ENCODE measurements at places on chromosomes 7 and 10. TPM values are rescaled to one million over a fixed set of nuclear protein-coding genes. Genes with fewer than 3 reads are reported as not detected.

The ANKRD1 gene
- 0.65 TPM for total RNA-seq

DNA sequence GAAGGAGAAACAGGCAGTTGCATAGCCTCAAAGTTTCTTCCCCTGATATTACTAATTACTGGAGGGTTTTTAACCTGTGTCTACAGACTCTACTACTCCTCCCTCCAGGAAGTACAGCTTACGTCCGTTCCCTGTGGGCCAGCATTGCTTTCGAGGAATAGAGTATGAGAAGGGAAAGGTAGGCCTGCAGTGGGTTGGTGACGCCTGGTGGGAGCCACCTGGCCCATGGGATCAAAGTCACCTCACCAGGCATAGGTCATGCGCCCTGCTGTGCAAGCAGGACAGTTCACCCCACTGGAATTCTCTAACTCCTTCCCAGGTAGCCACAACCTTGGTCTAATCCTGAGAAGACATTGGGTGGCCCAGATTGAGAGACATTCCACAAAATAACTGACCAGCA, 29.8 kb downstream of the LMTK2 start:
- DNase-seq, result no peak

DNA sequence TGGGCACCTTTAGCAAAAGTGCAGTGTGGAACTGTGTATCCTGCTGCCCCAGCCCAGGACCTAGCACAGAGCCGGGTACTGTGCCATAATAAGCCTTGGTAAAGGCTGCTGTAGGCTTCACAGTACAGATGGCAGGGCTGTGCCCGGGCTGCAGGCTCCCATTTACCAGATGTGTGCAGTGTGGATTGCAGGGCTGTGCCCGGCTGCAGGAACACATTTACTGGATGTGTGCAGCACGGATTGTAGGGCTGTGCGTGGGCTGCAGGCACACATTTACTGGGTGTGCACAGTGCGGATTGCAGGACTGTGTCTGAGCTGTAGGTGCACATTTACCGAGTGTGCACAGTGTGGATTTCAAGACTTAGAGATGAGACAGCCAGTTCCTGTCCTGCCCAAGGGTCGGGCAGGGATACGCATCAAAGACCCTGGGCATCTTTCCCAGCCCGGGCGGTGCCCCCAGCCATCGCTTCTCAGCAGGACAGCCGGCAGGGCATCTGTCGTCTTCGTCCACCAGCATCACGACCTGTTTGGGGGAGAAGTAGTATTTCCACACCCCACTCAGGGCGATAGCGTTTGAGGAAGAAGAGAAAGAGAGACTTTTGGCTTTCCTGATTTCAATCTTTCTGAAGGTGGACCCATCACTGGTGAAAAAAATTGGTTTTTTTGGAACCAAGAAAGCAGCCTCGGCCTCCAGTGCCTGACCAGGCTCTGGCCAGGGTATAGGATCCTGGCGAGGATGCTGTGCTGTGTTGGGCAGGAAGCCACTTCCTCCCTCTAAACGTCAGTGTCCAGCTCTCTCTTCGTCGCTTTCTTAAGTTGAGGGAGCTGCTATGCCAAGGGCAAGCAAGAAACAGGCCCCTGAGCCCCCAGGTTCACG, 180.8 kb downstream of the CUX1 start:
- DNase-seq, result no peak

GRCh38 chr10:1608851-1609647, 128.3 kb downstream of the ADARB2 start:
- no peak for DNase-seq

DNA sequence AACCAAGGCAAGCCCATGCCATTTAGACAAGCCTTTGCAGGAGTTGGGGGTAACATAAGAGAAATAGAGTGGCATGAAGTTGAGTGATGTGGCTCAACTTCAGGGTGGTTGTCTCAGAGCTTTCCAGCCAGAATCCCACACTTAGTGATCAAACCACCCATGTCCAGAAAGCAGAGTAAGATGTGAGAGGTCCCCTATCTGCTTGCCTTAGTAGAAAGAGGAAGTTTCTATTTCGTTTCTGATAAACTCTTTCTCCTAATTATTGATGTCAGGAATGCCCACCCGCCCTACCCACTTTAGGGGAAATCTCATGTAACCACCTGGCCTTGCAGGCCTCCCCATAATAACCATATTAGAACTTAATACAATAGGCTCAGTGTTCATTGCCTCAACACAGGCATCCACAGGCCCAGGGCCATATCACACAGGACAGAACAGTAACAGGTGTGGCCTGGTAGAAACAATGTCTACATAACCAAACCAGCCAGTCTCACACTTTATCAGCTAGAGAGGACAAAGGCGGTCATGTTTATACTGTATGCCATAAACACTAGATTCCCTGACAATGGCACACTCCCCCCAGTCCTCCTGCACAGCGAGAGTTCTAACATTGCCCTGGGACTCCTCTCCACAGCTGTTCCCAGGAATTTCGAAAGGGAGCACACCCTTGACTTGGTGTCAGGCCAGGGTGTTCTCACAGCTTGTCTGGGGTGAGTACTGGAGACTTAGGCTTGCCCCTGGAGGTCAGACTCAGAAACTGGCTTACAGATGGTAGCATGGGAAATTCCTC, 364.4 kb downstream of the CXCL12 start:
- DNase-seq, result peak; percentile 26

- DNase-seq, result no peak
Observed at GRCh38 chr10:35874311-35875015, 232.4 kb upstream of the FZD8 start.

DNA sequence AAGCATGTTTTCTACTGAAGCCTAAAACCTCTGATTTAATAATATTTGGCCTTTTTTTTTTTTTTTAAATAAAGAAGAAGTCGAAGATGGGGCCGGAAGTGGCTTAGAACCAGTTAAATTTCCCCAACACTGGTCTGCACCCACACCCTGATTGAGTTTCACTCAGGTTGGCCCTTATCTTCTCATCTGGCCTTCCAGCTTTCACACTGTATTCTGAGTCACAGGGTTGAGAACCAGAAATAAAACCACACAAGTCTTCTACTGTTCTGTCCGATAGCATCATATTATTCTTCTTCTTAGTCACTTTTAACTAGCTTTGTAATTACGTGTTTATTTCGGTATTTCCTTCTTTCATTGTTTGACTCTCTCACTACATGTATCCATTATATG, 9.9 kb downstream of the ZNF365 start:
- peak; percentile 76 for DNase-seq

DNA sequence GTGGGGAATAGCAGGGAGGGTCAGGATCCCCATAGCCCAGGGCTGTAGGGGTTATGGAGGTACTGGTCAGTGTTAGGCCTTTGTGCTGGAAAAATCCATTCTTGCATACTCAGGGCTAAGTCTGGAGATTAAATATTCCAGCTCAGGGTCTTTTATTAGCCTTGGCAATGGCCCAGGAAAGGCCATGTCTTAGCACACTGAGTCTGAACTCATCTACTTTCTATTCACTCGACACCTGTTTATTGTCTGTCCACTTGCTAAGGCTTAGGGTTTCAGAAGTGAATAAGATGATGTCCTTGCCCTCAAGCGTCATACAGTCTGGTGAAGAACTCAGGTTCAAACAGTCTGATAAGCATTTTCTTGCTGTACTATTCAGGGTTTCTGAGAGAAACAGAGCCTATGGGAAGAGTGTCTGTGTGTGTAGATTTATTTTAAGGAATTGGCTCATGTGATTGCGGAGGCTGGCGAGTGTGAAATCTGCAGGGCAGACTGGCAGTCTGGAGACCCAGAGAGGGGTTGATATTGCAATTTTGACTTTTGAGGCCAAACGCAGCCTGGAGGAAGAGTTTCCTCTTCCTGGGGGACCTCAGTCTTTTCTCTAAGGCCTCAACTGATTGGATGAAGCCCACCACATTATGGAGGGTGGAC, 135.8 kb downstream of the RAMP3 start:
- no peak for DNase-seq

DNA sequence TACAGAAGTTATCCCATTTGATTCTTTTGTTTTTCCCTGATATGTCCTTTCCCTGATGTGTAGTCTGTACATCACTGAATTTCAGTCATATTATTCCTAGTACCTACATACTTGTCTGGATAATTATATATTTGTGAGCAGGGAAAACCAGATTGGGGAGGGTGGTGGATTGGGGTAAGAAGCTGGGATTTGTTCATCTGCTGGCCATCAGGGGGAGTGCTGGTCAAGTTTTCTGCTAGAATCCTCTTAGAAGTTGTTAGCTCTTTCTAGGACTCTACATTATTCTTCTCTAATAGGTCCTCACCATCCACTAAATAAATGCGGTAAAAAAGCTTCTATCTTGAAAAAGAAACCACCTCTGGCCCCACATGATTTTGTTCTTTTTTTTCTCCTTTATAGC, 232.7 kb upstream of the TAC1 start:
- peak; percentile 56 for DNase-seq

GRCh38 chr7:140402178-140402835, 1.6 kb upstream of the RAB19 start:
- DNase-seq, result peak; percentile 74
